ENCODE measurements at places on chromosomes 1 and 21.

DNA sequence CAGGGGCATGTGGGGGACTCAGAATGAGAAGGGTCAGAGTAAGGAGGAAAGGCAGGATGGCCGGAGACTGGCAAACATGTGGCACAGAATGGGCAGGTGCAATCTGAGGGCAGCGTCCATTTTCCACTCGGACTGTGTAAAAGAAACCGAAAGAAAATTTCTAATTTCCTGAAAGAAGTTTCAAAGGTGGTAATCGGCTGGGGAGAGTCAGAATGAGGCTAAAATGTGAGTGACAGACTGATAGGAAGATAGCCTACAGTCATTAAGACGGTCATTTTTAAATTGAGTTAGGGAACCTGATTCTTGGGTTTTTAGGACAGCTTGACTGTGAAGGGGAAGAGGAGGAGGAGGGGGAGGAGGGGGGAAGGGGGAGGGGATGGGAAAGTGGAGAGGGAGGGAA, 23.6 kb downstream of the COA6 start:
- DNase-seq: no peak

- DNase-seq: no peak
Observed at GRCh38 chr1:205948039-205948438, 4.8 kb upstream of the SLC26A9 start.

DNA sequence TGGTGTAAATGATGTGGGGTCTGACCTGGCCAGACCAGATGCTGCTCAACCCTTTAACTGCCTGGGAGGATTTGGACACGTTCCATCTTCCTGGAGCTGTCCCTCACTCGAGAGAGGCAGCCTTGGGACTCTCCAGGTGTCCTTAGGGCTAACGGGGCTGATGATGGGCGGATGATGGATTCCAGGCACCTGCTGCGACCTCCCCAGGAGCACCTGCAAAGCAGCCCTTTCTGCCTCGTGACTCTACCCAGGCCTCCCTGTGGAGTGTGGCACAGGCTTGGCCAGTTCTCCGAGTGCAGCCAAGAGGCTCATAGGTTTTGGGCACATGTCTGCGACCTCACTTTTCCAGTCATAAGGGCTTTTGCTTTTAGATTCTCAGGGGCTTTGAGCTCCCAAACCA, 12.3 kb upstream of the TRIM17 start:
- DNase-seq: no peak

GRCh38 chr1:1003618-1004419, 3.9 kb upstream of the HES4 start:
- DNase-seq: no peak

- DNase-seq: no peak
Observed at GRCh38 chr1:145545055-145545454, 62.7 kb upstream of the GPR89A start.

DNA sequence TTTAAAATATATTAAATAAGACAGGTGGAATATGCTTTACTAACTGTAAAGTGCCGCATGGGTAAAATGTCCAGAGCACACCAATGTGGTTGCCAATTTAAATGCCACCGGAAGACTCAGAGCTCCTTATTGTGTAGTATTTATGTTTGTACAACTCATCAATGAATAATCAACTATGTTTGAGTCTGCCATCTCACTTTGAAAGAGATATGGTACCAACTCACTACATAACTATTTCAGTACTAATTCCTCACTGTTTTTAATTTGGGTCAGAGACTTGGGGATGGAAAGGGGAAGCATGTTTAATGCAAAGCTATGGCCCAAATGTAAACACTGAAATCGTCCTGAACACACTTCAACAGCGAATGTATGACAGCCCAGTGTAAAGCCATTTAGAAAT, 144.8 kb downstream of the NR5A2 start:
- DNase-seq: no peak

Data from activated T-cell treated with anti-CD3 and anti-CD28 coated beads, Interleukin-2, amount 50 U/mL, for 72 hours (primary cell).